Muscle of leg (tissue), 16 donors: ENCODE measurements at places on chromosomes 3 and 15. TPM values are rescaled to one million over a fixed set of nuclear protein-coding genes. Genes with fewer than 3 reads are reported as not detected.
A peak's percentile ranks its signal among the peaks of the same experiment; 100 is the strongest.

Gene LNP1
- polyA plus RNA-seq, result 6.9 TPM

DNA sequence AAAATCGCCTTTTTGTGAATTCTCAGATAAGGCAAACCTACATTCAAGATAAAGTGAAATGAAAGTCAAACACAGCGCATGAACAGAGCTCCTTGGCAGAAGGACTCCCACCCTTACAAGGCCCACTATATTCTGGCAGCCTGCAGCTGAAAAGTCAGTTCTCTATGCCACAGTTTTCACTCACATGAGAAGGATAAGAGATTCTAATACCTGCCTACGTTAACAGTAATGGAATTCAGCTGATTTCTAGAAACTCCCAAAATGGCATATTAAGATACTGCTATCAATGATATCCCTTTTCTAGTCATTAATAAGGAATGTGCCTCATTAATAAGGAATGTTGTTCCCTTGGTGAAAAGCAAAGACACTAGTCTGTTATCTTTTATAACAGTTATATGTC is 27.0 kb downstream of the SLC30A4 start:
- no peaks in the 10 kb centered on the region for H3K4me1 ChIP-seq
- no peaks in the 10 kb centered on the region for H3K27me3 ChIP-seq
- H3K27ac ChIP-seq, result no peak overlapping the region
- no peaks in the 10 kb centered on the region for H3K36me3 ChIP-seq
- no peak for DNase-seq

Gene KBTBD13
- polyA plus RNA-seq, result 1.8 TPM

Gene FRMD5
- 0.60 TPM for polyA plus RNA-seq

DNA sequence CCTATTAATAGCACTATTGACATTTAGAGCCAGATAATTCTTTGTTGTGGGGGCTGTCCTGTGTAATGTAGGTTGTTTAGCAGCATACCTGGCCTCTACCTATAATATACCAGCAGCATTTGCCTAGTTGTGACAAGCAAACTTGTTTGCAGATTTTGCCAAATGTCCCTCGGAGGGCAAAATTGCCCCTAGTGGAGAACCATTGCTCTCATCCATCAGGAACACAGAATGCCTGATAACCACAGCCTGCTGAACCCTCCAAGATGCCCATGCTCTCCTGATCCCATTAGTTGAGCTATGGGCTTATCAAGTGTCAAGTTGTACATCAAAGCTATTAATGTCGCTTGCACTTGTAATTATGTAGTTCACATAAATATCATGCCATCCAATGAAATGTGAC is 15.0 kb upstream of the KBTBD8 start:
- no peak for DNase-seq
- no peaks in the 10 kb centered on the region for H3K36me3 ChIP-seq
- no peaks in the 10 kb centered on the region for H3K27me3 ChIP-seq
- H3K4me1 ChIP-seq, result no peaks in the 10 kb centered on the region

GRCh38 chr15:56495053-56495452 is 30.1 kb upstream of the MNS1 start:
- no peaks in the 10 kb centered on the region for H3K27me3 ChIP-seq
- no peaks in the 10 kb centered on the region for H3K4me1 ChIP-seq
- DNase-seq, result no peak
- H3K27ac ChIP-seq, result no peak overlapping the region
- H3K36me3 ChIP-seq, result no peaks in the 10 kb centered on the region

- no peaks in the 10 kb centered on the region for H3K36me3 ChIP-seq
- DNase-seq, result no peak
- H3K4me1 ChIP-seq, result no peaks in the 10 kb centered on the region
Observed at GRCh38 chr3:68773401-68773800, 158.9 kb downstream of the TAFA4 start.

DNA sequence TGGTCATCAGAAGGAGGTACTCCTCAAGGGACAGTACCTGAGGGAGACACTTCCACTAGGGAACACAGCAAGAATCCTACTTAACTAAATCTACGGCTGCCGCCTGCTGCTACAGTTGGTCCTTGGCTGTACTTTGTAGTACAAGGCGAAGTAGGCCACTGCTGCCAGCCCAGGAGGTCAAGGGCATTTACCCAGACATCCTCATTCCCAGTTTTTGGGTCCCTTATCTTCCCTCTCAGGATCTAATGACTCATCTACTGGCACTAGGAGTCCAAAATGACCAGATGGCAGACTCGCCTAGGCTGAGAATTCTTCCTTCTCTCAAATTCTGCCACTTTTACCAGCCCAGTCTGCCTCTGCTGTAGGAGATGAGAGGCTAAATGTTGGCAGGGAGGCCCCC is 27.1 kb upstream of the LAMP3 start:
- no peak for DNase-seq
- H3K4me1 ChIP-seq, result no peaks in the 10 kb centered on the region
- H3K36me3 ChIP-seq, result no peaks in the 10 kb centered on the region
- no peak overlapping the region for H3K27ac ChIP-seq
- no peaks in the 10 kb centered on the region for H3K27me3 ChIP-seq
- H3K4me3 ChIP-seq, result no peak overlapping the region

DNA sequence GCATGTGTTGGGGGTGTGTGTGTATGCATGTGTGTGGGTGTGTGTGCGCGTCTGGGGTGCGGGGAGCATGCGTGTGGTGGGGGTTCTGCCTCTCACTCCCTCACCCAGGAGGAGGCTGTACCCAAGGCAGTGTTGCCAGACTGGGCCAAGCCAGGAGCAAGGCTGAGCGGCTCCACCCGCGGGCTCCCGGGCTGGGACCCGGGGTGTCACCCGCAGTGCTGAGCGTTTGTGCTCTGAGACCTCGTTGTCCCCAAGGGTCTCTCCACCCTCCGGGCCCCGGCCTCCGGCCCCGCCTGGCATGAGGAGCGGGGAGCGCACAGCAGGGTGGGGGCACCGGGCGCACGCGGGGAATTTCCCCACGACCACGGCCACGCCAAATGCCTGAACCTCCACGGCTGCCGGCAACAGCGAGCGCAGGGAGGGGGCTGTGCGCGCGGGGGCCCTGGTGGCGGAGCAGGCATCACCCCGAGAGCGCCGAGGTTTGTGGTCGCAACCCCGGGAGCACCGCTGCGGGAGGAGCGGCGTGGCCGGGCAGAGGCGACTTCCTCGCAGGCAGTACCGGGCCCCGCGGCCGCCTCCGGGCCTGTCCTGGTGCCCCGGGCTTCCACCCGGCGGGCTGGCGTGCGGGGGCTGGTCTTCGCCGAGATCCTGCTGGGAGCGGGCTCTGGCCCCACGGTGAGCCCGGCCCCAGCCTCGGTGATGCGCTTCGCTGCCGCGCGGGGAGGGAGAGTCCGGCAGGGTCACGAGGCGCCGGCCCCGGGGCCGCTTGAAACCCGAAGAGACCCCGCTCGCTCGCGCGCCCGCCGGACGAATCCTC is 7.4 kb upstream of the OCA2 start:
- H3K4me1 ChIP-seq, result peaks cover 13% of the 10 kb centered on the region
- H3K27ac ChIP-seq, result no peak overlapping the region
- peaks cover 2% of the 10 kb centered on the region for H3K36me3 ChIP-seq
- DNase-seq, result no peak

DNA sequence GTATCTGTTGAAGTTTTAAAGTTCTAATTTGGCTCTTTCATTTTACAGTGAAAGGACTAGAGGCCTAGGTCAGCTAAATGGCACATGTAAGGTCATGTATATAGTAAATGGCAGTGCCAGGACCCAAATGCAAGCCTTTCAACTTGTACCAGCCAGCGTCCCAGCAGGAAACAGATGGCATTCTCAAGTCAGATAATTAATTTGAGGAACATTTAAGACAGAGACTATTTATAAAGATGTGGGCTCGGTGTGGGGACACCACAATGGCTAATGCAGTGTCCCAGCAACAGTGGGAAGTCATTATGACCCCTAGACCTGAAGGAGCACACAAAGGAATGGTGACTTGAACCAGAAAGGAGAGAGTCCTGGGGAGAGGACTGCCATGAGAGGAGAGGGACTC is 6.1 kb downstream of the MINDY4B start:
- H3K4me1 ChIP-seq, result peaks cover 16% of the 10 kb centered on the region
- no peak overlapping the region for H3K27ac ChIP-seq
- DNase-seq, result no peak
- no peaks in the 10 kb centered on the region for H3K27me3 ChIP-seq
- no peak overlapping the region for H3K4me3 ChIP-seq

DNA sequence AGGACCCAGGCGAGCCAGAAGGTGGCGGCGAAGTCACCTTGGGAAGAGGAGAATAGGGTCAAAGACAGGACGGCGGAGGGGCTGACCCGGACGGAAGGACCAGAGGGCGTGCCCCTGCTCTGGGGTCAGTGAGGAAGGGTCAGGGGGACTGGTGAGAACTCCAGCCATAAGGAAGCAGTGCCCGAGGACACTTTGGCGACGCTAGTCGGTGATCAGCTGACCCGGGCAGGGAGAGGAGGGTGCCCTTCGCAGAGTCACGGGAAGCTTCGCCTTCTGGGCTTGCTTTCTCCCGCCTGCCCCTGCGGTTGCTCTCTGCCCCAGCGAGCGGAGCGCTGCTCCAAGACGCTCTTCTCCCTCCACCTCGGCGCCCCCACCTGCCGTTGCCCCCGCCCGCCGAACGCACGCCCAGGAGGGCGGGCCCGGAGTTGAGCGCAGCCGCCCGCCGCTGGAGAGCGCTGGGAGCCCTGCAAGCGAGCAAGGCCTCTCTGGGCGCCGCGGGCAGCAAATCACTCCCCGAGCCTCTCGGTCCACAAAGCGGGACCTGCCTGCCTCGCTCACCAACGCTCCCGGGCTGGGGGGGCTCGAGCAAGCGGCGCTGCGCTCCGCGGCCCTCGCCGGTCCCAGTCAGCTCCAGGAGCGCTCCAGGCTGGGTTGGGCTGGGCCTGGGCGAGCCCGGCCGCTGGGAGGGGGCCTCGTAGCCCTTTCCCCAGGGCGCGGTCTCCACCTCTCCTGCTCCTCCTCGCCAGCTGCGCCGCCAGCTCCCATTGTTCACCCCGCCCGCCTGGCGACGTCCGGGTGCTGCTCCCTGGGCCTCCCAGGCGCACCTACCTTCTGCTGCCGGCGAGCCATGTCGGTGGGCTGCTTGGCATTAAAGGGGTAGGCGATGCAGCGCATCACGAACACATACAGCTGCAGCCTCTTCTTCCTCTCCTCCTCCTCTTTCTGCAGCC is 1.2 kb downstream of the CADPS start:
- no peak overlapping the region for H3K27ac ChIP-seq
- H3K36me3 ChIP-seq, result no peaks in the 10 kb centered on the region
- DNase-seq, result peak; percentile 18
- peaks cover 16% of the 10 kb centered on the region for H3K4me1 ChIP-seq
- peak overlapping the region; percentile 36 for H3K4me3 ChIP-seq

Gene PLA2G4F
- polyA plus RNA-seq, result 1.9 TPM

DNA sequence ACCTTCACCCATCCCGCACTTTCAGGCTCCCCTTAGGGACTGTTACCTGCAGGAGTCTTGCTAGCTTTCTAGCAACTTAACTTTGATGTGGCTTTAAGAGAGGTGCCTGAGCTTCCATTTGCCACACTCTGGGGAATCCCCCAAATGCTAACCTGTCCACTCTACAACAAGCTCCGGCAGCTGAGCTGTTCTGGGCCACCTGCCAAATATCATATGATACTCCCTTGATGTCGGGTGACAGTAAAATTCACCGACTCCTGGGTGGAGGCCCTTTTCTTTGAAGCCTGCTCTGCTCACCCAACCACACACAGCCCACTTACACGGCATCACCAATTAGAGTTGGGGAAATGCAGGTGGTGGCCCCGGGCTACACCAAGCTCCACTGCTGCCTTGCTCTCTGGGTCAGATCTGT is 38.0 kb upstream of the XCR1 start:
- DNase-seq, result peak; percentile 65
- H3K27ac ChIP-seq, result peak overlapping the region; percentile 8
- H3K4me3 ChIP-seq, result no peak overlapping the region
- H3K27me3 ChIP-seq, result peaks cover 20% of the 10 kb centered on the region
- H3K4me1 ChIP-seq, result peaks cover 16% of the 10 kb centered on the region
- no peaks in the 10 kb centered on the region for H3K36me3 ChIP-seq
